Fibroblast of skin of back (primary cell): ENCODE measurements at places on chromosomes 4 and X.
A peak's percentile ranks its signal among the peaks of the same experiment; 100 is the strongest.

- DNase-seq, result no peak
Observed at GRCh38 chr4:138103597-138104283, 138.4 kb downstream of the SLC7A11 start.

DNA sequence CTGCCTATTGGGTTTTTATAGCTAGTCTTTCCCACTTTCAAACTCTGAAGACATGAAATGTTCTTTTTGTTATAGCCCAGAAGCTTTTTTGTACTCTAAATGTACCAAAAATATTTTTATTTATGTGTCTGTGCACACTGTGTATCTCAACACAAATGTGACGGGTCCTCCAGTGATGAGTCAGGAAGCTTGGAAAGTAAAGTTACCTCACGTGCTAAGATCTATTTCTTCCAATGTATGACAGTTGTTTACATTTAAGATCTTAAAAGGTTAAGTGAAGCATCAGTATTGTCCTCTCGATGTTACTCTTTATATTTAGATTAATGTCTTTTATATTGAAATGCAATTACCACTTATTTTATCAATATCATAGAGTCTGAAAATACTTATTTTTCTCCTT is 29.1 kb upstream of the PRSS12 start:
- DNase-seq, result no peak

- DNase-seq, result no peak
Observed at GRCh38 chr4:20281453-20281852, 29.7 kb downstream of the SLIT2 start.

DNA sequence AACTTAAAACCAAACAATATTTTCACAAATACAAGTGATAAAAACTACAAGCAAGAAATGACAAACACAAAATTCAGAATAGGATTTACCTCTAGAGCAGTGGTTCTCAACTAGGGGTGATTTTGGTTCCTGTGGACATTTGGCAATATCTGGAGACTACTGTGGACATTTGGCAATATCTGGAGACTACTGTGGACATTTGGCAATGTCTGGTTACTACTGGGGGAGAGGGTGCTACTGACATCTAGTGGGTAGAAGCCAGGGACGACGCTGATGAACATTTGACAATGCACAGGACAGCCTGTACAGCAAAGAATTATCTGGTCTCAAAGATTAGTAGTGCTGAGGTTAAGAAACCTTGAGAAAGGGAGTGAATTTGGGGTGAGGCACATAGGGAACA is 169.8 kb downstream of the CLCN4 start:
- peak; percentile 31 for DNase-seq

GRCh38 chrX:68931345-68931744 is 102.5 kb downstream of the EFNB1 start:
- DNase-seq, result no peak

DNA sequence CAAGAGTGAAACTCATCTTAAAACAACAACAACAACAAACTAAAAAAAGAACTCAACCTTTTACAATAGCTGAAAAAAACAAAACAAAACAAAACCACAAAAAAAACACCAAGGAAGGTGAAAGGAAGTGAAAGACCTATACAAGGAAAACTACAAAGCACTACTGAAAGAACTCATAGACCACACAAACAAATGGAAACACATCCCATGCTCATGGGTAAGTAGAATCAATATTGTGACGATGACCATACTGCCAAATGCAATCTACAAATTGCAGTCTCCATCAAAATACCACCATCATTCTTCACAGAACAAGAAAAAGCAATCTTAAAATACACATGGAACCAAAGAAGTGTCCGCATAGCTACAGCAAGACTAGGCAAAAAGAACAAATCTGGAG is 41.5 kb upstream of the FGF2 start:
- no peak for DNase-seq

GRCh38 chr4:80036949-80037685 is 35.9 kb downstream of the ANTXR2 start:
- peak; percentile 87 for DNase-seq

GRCh38 chr4:76023389-76023788 is at the start of gene CXCL10:
CXCL10 (minus strand) TSS chr4:76023497; CDS start chr4:76023431, 66 bp downstream.
- DNase-seq, result no peak

GRCh38 chr4:176277162-176277904 is 8.3 kb upstream of the ASB5 start:
- peak; percentile 80 for DNase-seq

- no peak for DNase-seq
Observed at GRCh38 chr4:79425586-79425985, 17.6 kb upstream of the GK2 start.

GRCh38 chr4:169098969-169099690 is 89.1 kb upstream of the CBR4 start:
- DNase-seq, result peak; percentile 69

GRCh38 chr4:130031858-130032257 is 935.9 kb downstream of the C4orf33 start:
- no peak for DNase-seq

- no peak for DNase-seq
Observed at GRCh38 chr4:98572697-98573096, 85.7 kb downstream of the TSPAN5 start.

GRCh38 chrX:37955273-37955672 is 51.1 kb upstream of the SYTL5 start:
- no peak for DNase-seq

GRCh38 chr4:105815701-105816100 is 79.6 kb upstream of the NPNT start:
- DNase-seq, result peak; percentile 15

- no peak for DNase-seq
Observed at GRCh38 chr4:81626851-81627250, 155.1 kb upstream of the RASGEF1B start.
